Activated naive CD8-positive, alpha-beta T cell treated with anti-CD3 and anti-CD28 coated beads, Interleukin-2, amount 50 U/mL, for 24 hours (primary cell): ENCODE measurements at places on chromosomes 16 and 17.

GRCh38 chr16:48535831-48536613 is 74.0 kb downstream of the N4BP1 start:
- peak; percentile 34 for DNase-seq

DNA sequence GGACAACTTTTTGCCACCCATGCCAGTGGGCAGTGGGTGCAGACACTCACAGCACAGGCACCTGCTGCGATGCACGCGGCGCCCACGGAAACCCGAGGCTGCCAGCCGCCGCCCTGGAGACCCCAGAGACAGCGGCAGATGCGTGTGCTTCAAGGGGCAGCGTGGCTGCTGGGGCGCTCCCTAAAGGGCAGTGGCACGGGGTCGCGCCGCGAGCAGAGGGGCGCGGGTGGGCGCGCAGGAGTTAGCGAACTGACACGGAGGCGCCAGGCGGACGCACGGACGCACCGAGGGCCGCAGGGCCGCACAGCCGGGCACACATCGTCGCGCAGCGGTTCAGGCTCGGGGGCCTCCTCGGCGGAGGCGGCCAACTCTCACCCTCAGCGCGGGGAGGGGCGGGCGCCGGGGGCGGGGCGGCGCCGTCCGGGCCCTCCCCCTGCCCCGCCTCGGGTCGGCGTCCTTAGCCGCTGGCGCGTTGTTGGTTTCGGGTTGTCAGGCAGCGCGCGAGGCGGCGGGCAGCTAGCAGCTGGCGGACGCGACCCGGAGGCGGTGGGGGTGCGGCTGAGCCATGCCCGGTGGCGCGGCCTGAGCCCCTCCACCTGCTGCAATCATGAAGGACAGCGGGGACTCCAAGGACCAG is at the start of gene KIF19:
KIF19 (plus strand) TSS at position 484 of the 637 bp plus-strand sequence; CDS start at position 608, 124 bp downstream.
- peak; percentile 66 for DNase-seq

DNA sequence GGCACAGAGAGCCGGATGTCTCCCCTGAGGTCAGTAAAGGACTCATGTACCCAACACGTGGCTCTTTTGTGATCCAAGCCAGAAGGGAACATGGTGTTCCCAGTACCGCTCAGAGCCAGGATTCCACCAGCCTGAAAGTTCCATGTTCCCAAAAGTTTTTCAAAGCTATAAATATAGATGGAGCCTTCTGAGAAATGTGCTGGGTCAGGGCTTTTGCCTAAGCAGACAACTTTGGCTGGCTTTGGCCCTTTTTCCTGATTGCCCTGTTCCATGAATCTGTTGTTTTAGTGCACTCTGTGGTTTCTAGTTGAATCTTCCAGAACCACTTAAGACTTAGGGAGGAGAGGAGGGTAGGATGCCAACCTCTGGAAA is 128.5 kb upstream of the HS3ST2 start:
- DNase-seq, result no peak

DNA sequence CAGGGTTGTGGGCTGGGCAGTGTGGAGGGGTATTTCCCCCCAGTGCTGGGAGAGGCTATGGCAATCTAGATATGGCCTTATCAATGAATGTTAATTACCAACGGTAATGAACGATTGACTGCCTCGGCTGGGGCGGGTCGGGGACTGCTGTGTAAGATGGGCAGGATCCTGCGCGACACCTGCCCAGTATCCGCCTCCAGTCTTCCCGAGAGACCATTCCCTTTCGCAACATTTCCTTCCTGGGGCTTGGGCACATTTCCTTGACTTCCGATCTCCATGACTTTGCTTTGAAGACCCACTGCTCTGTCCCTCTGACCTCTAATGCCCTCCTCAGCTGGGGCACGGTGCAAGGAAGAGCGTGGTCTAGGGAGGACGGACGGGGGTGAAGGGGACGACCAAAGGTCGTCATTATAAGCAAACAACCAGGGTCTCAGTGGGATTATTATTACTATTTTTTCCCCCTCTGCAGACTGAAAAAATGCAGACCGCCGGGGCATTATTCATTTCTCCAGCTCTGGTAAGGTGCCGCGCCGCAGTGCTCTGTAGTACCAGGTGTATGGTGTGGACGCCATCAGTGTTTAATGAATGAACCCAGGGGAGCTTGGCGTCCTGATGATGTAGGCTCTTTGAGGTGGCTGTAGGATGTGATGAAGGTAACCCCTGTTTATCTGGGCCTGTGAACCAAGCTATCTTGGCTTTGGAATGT is 506 bp downstream of the ATP5MC1 start:
- DNase-seq, result peak; percentile 18

DNA sequence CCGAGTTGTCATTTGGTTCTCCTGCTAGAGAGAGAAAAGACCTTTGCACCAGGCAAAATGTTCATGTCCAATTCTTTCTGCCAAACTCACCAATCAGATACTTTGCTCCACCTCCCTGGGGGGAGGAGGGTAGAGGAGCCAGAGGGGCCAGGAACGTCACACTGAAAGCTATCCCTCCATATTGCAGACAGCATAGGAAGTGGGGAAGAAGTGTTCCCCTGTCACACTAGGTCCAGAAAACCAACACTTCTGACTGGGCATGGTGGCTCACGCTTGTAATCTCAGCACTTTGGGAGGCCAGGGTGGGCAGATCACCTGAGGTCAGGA is 9.5 kb downstream of the HSD17B2 start:
- no peak for DNase-seq

GRCh38 chr16:55256412-55257016 is 67.5 kb upstream of the IRX6 start:
- no peak for DNase-seq

- DNase-seq, result no peak
Observed at GRCh38 chr16:62167551-62167950, 131.3 kb upstream of the CDH8 start.

- DNase-seq, result peak; percentile 54
Observed at GRCh38 chr16:13866073-13866472, 53.9 kb upstream of the ERCC4 start.

GRCh38 chr16:66578651-66579531 is at the start of gene CMTM2:
CMTM2 (plus strand) TSS chr16:66579463; CDS start chr16:66579608, 145 bp downstream.
- no peak for DNase-seq

GRCh38 chr17:33751702-33752065 is 458.6 kb upstream of the ASIC2 start:
- DNase-seq, result no peak

GRCh38 chr17:55580596-55581133 is 69.4 kb upstream of the SMIM36 start:
- DNase-seq, result no peak

- no peak for DNase-seq
Observed at GRCh38 chr17:21482189-21482865, 106.2 kb downstream of the KCNJ12 start.

DNA sequence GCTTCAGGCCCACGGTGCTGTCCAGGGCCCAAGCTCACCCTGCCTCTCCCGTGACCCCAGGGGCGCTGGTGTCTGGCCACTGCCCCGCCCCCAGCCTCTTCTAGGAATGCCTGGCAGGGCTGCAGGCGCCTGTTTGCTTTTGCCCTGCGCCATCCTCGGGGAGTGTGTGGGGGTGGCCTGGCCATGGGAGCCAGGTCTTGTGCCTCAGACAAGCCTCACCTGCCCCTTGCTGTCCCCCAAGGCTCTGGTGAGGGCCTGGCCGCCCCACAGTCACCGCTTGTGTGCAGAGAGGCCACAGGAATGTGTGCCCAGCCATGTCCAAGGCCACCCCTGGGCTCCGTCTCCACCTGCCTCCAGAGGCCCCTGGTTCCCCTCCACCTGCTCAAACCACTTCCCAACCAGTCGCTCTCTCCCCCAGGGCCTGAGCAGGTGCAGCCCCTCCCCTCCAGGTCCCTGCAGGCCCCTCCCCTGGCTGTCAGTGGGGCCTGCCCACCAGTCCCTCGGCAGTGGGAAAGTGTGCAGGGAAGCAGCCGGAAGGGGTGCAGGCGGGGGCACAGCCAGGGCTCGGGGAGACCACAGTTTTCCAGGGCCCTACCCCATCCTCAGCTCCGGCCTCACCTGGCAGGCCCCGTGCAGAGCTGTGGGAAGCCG is 841 bp upstream of the IGFALS start:
- DNase-seq, result no peak

GRCh38 chr17:77391668-77392375 is 251.1 kb downstream of the SEC14L1 start:
- peak; percentile 56 for DNase-seq

- no peak for DNase-seq
Observed at GRCh38 chr17:80695979-80696378, 151.3 kb downstream of the RPTOR start.

DNA sequence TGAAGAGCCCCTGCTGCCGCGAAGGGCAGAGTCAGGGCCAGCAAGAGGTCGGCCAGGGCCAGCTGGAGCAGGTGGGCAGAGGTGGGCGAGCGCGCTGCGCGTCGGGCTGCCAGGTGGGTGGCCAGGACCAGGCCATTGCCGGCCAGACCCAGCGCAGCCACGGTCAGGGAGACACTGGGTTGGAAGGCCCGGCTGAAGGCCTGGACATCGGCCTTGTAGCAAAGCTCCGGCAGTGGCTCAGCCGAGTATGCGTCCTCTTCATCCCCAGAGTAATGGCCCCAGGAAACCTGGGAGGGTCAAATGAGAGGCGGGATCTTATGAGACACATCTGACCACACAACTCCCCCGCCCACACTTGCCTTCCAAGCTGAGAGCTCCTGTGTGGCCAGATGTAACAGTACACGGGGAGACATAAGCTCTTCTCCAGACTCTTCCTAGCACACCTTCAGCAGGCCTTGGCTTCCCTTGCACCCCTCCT is 1.3 kb downstream of the CCR10 start:
- DNase-seq, result no peak

GRCh38 chr17:73007407-73007806 is 85.1 kb downstream of the SLC39A11 start:
- no peak for DNase-seq

DNA sequence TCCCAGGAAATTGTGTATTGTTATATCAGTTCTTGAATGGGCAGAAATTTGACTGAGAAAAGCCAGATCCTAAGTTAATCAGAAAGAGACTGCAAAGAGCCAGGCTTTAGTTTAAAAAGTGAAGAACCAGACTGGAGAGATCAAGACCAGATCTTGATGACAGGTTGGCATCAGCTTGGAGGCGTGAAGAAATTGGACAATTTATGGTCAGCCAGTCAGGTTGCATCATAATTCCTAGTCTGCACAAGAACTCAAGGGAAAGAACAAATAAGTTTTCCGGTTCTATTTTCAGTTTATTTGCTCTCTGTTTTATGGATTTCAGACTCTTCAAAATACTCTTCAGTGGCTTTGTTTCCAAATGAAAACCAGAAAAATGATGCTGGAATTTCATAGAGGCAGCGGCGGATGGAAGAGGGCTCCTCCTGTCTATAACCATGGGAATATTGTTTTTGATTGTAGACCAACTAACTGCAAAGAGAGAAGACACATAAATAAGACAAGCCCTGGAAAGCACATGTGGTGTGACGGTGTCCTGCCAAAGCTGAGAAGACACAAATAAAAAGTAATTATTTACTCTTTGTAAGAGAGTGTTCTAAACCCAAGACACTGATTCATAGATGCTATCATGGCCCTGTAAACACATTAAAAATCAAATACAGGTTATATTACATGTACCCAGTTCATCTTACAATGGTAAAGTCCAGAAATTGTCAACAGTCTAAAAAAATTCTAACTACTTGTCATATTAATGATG is 91.7 kb downstream of the PCTP start:
- no peak for DNase-seq

- DNase-seq, result no peak
Observed at GRCh38 chr17:151004-151403, 13.6 kb downstream of the SCGB1C2 start.

- DNase-seq, result no peak
Observed at GRCh38 chr17:46167826-46168569, 25.2 kb downstream of the KANSL1 start.

- no peak for DNase-seq
Observed at GRCh38 chr17:82860606-82861392, 21.0 kb upstream of the ZNF750 start.

DNA sequence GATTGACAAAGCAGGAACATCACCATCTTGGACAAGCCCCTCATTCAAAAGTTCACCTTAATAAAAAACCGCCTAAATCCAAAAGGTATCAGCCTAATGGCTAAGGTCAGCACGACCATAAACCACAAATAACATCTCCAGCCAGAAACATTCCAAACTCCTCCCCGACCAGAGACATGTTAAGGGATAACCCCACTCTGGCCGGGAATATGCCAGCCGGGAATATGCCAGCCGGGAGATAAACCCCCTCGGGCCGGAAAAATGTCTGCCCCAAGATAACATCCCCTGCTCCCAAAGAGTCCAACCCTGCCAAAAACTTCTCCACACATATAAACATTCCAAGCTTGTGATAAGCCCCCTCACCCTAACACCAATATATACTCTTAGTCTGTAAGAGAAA is 1.4 kb downstream of the DHX33 start:
- no peak for DNase-seq

DNA sequence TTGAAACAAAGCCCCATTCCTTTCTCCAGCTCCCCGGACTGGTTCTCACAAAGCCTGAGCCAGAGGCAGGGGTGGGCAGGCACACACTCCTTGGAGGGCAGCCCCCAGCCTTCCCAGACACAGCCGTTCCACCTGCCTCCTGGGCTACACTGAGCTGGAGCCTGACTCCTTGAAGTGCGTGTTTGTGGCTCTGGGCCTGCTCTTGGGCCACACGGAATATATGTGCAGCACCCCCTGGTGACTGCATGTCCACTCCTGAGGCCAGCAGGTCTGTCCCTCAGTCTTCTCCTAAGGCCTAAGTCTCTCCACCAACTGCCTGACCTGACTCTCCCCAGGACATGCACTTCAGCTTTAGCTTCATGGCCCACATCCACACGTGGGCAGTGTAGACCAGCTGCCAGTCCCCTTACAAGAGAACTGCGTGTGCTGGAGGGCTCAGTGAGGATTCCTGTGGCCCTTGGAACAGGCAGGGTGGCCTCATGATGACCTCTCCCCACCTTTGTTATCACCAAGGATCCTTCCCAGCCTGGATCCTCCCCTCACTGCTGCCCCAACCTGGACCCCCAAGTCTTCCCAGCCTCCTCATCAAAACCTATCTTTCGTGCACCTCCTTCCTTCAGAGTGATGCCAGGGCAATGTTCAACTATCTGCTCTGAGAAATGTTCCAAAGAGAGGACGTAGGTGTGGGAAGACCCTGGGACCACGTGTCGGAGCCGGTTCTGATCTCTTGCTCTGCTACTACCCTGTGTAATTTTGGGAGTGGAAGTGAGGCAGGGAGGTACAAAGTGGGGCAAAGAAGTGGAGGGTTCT is 12.4 kb upstream of the SLC6A2 start:
- no peak for DNase-seq

- DNase-seq, result no peak
Observed at GRCh38 chr17:70040336-70040735, 34.7 kb upstream of the KCNJ16 start.

DNA sequence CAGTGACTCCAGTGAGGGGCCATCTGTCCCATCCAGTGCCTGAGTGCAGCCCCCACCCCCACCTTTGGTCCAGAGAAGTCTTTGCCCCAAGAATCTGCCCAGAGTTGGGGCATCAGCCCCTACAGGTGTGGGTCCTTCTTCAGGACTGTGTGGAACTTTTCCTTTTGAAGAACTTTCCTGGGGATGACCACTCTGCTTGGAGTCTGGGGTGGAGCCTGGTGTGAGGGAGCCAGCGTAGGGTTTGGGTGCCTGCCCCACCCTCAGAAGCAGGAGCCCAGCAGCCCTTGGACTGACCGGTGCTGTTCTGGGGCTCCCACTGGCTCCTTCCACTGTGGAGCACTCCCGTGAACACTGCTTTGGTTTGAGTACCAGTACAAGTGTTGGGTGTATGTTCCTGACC is 19.3 kb downstream of the MPRIP start:
- no peak for DNase-seq
